SK-MEL-5 (cell line): ENCODE measurements at places on chromosomes 11 and 22. TPM values are rescaled to one million over a fixed set of nuclear protein-coding genes. Genes with fewer than 3 reads are reported as not detected.

- no peak for DNase-seq
These were observed 8.6 kb upstream of the GNAZ start for GRCh38 chr22:23061471-23062280.

DNA sequence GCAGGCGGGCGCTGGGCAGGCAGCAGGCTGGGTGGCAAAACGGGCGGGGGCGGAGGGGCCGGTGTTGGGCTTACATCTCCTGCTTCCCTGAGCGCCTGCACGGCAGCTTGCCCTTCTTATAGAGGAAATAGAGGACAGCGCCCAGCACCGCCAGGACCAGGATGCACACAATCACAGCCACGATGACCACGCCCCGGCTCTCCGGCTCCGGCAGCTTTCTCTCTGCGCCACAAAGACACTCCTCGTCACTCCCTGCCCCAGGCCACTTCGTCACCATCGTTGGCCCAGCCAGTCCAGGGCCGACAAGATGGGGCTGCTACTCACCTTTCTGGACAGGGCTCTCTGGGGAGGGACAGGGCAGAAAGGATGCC lies 6.3 kb downstream of the MCAM start:
- no peak for DNase-seq

DNA sequence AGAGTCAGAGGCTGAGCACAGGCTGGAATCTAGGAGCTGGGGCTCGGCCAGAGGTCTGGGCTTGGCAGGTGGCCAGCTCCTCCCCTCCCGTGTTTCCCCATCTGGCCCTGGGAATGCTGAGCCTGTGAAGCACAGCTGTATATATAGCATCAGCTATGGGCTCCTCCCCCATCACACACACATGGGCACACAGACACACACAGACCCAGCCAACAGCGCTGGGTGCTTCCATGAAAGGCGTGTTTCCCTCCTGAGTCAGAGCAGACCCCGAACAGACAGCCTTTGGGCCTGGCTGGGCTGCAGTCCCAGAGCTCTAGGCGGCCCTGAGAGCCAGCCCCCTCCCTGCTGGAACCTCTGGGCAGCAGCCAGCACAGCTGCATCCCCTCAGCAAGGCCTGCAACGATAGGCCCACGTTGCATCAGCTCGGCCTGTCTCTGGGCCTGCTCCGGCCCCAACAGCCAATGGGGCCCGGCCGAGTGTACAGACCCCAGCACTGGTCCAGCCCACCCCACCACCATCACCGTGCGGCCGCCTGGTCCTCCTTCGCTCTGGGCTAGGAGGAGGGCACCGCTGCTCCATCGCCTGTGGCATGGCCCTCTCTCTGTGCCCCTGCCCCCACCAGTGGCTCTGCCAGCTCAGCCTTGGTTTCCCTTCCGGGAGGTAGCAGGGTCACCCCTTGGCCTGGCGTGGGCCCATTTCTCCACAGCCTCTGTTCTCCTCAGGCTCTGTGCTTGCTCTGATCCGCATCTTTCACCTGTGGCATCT lies 7.6 kb upstream of the SERPINH1 start:
- DNase-seq = no peak

The USP2 gene
- 0.37 and 0.40 TPM in 2 replicates for total RNA-seq

The HOATZ gene
- total RNA-seq = not detected in 2 replicates
